Activated T-helper 9 cell treated with anti-CD3 and anti-CD28 coated beads, Interleukin-2, amount 50 U/mL, for 16 hours (primary cell): ENCODE measurements at places on chromosomes 12 and 14.

- no peak for DNase-seq
These were observed 14.7 kb downstream of the KRT2 start for GRCh38 chr12:52637299-52637698.

DNA sequence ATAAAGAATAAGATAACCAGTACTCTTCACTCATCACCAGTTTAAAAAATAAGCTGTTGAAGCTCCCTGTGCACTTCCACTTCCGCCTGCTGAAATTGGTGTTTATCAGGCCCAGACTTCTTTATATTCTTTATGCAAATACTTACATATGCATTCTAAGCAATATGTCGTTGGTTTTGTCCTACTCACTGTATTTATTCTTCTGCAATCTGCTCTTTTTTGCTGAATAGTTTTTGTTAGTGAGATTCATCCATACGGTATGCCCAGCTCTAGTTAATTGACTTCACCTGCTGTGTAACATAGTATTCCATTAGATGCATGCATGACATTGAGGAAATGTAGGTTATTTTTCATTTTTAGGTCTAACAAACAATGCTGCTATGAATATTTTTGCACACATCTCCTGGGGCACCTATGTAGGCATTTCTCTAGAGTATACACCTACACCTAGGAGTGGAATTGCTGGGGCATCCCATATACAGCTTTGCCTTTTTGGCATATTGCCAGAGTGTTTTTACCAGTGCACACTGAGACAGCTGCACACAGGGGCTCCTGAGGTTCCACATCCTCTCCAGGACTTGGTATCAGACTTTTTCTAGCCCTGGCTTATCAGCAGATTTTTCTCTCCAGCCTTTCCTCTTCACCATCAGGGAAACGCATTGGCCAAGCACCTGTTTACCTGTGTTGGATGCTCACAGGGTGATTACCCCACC lies 1.0 kb upstream of the NRIP2 start:
- DNase-seq = no peak

- no peak for DNase-seq
These were observed 41.9 kb downstream of the DYRK4 start for GRCh38 chr12:4603946-4604345.

GRCh38 chr14:74945852-74946658 lies 9.3 kb downstream of the PGF start:
- DNase-seq = peak; percentile 53
